T-helper 1 cell (primary cell): ENCODE measurements at places on chromosomes 3 and 15.
A peak's percentile ranks its signal among the peaks of the same experiment; 100 is the strongest.

DNA sequence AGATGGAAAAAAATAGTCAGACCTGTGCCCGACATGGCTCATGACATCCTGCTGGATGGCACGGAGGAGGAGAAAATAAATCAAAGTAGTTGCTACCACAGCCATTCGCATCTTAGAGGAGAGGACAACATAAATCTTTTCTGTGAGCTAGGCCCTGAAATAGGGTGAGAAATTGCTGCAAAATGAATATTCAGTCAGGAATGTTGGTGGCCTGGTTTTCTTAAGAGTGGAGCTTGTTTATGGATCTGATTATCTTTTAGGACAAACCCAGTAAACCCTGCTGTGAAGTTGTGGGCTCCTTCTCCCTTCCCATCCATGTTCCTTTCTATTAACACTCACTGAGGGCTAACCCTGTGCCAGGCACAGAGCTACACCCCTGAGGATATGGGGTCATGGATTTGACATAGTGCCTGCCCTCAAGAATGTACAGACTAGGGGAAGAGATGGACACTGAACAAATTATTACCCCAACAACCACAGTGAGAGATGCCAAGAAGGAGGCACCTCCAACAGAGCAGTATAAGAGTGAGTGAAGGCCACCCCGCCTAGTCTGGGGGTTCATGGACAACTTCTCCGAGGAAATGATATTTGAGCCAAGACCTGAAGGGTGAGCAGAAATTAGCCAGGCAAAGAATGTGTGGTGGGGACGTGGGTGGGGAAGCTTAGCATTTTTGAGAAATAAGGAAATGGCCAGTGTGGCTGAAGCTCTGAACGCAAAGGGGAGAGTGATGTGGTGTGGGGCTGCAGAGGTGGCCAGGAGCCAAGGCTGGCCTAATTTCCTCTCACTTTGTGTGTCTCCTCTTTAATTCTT, 68.9 kb upstream of the ARL8B start:
- DNase-seq = no peak

- DNase-seq = peak; percentile 76
Measured at GRCh38 chr3:141231101-141231951, at the start of gene PXYLP1. Gene PXYLP1 (plus strand): TSS chr3:141231825. CDS start chr3:141260176, 28,351 bp downstream.

- DNase-seq = no peak
Measured at GRCh38 chr15:81411969-81412633, 38.1 kb upstream of the TMC3 start.

DNA sequence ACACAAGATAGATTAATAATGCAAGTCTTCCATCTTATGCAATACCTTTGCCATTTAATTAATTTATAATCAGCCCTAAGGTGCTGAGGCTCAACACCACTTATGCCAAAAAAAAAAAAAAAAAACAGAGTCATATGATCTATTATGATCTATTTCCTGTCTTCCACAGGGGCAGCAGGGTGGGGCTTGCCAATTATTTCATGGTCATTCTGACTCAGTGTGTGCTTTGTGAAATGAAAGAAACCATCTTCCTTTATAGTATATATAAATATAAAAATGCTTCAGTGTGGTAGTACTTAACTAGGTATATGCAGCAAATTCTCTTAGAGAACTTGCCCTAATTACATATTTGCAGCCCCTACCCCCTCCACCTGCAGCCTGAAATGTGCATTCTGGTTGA, 7.2 kb upstream of the RARB start:
- DNase-seq = no peak

GRCh38 chr3:3180456-3180855, 965 bp upstream of the CRBN start:
- DNase-seq = no peak
